ENCODE measurements at places on chromosomes 3 and 15.
A peak's percentile ranks its signal among the peaks of the same experiment; 100 is the strongest.

GRCh38 chr15:31463521-31464102 lies 137.0 kb downstream of the KLF13 start:
- DNase-seq, result no peak

GRCh38 chr3:188432802-188433520 lies 279.0 kb downstream of the LPP start:
- DNase-seq, result no peak

- no peak for DNase-seq
Observed at GRCh38 chr3:188202358-188203138, 48.6 kb downstream of the LPP start.

DNA sequence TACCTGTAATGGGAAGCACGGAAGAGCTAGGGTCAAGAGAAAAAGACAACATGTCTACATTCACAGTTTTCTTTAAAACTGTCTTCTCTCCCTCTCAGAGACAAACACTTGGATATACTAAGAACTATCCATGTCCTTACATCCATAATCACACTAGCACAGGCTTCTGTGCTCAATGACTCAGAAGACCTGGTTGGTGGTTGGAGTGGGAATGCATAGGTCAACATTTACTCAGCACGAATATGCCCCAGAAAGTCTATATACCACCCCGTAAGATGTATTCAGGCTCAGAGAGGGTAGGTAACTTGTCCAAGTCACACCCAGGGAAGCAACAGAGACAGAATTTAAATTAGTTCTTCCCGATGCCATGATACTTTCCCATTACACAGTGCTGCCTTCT lies 891.1 kb downstream of the TUSC7 start:
- DNase-seq, result no peak

- no peak for DNase-seq
Observed at GRCh38 chr3:65303431-65303830, 615.6 kb upstream of the ADAMTS9 start.

DNA sequence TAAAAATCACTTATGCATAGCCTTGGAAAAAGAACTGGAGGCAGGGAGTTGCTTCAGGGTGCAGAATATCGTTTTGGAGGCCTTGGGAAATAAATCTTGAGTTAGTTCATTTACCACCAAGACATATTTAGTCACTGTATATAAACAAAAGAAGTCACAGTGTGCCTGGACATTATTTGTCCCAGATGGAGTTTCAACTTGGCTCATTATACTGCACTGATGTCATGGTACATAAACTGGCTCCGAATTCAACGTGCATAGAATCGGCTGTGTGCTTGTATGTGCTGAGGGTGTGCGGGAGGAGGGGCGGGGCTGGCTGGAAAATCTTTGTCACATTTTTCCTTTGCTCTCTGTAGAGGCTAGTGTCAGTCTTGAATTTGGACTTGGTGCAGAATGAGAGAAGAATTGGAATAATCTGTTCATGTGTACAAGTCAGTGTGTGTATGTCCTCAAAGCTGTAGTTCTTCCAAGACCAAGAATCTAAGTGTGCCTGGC lies 86.6 kb downstream of the FNDC3B start:
- peak; percentile 80 for DNase-seq

DNA sequence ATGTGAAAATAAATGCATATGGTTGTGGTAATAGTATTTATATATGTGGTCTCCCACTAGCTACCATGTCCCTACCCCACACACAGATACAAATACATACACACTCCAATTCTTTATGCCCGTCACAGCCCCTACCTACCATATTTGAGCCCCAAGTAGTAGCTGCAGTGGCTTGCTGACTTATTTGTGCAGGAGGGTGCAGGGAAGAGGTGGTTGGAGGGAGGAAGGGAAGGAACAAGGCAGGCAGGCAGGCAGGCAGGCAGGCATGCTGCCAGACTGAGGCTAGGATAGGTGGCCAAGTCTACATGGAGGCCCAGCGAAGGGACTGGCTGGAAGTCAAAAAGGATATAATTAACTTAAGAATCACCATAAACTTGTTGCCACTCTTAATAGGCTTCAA lies 82.9 kb downstream of the SCN11A start:
- DNase-seq, result no peak

DNA sequence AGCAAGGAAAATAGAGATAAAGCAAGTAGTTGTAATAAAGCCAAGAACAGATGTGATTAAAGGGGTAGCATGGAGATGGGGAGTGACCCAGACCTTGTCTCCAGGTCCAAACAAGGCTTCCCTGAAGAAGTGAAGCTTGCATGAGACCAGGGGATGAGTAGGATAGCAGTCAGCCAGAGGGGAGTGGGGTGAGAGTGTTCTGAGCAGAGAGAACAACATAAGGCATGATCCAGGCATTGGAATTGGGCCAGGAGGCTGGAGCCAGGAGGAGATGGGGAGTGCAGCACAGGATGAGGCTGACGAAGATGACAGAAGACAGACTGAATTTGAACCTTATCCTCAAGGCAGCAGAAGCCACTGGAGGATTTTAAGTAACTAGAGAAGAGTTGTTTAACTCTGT lies 7.2 kb downstream of the TMOD2 start:
- peak; percentile 36 for DNase-seq

GRCh38 chr3:55169608-55170072 lies 241.8 kb upstream of the LRTM1 start:
- peak; percentile 99 for DNase-seq

DNA sequence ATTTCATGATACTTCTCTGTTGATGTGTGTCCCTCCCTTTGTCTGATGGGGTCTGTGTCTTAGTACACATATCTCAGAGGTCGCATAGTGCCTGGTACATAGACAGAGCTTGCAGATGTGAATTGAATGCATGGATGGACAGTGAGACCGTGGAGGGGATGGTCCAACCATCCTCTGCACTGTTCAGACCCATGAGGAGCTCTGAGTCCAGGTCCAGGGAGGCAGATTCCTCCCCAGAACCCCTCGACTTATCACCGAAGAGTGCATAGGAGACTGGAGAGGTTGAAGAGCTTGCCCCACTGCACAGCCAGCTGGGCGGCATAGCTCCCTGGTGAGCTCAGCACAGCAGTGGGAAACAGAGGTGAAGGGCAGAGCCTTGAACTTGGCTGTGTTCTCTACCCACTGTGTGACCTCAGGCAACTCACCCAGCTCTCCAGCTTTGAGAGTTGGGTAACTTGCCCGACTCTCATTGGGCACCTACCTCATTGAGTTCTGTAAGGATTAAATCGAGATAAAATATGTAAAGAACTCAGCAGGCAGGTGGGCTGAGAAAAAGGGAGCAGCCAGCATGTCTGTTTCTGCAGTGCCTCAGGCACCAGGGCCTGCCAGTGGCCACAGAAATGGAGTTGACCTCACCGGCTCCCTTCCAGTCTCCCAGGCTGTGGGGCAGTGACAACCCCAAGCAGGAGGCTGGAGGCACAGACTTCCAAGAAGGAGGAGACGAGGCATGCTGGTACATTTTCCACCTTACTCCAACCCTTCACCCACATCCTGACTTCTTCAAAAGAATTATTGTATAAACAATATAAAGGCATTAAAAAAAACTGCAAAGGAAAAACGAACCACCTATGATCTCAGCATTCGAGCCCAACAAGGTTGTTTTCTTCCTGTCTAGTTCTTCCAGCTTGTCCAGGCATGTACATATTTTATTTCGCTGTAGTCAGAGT lies 54.1 kb upstream of the TFRC start:
- DNase-seq, result no peak

DNA sequence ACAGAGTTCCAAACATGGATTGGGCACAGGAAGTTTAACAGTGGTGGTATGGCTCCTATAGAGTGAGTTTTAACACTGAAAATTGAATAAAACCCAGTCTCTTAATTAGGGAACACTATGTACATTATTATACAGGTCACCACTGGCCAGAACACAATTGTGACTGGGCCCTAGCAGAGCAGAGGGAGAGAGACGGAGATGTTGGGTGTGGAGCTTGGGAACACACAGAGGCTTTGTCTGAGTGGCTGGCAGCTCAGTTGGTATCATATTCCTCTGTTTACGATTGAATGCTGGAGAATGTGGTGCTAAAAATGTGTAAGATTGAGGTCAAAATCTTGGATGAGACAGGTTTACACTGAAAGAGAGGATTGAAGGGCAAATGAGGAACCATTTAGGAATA lies 6.8 kb upstream of the MOBP start:
- no peak for DNase-seq
